ENCODE measurements at places on chromosomes 6 and 20.

GRCh38 chr6:165671222-165671768 lies 8.3 kb upstream of the PDE10A start:
- no peak for DNase-seq

DNA sequence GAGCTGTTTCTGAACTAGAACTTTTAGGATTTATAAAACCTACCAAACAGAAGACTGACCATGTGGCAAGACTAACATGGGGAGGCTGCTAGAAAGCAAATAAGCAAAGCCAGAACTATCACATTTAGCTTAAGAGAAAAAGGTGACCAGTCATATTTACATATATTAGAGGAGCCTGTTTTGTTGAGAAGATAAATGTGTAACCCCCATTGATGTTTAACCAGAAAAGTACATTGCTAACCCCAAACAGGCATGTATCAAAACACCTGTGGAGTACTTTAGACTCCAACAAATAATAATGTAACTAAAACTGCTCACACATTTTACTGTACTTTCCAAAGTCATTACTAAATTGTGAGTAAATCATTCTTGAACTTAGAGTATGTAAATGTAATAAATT lies 35.0 kb downstream of the AKIRIN2 start:
- no peak for DNase-seq

DNA sequence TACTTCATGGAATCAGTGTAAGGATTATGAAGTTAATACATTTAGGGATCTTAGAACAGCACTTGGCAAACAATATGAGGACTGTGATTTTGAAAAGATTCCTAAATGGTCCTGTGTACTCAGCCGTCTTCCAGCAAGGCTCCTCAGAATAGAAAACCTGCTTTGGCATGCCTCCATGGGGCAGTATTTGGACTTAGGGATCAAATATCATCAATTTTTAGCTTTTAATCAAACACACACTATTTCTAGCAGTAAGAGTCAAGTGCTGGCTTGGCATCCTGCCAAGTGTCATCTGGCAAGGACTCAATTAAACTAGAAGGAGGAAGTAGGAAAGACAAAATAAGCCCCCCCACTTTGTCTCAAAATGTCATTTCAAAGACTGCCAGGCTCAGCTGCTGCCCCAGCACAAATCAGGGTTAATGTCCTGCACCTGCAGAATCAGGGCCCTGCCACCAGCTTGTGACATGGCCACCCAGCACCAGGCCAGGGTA lies 40.8 kb downstream of the IYD start:
- DNase-seq, result no peak

GRCh38 chr6:5205035-5205507 lies 55.7 kb downstream of the LYRM4 start:
- DNase-seq, result no peak

DNA sequence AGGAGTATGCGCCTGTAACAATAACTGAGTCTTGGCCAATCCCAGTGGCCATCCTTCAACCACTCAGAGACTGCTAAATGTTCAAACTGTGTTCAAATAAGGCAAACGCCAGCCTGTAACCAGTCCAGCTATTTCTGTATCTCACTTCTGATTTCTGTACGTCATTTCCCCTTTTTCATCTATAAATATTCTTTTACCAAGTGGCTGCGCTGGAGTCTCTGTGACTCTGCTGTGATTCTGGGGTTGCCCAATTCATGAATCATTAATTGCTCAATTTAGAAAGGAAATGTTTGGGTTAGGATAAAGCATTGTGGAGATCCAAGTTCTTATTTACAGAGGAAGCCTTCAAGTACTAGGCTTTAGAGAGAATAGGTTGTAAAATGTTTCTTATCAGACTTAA lies 89.8 kb upstream of the UST start:
- no peak for DNase-seq

GRCh38 chr6:47097092-47097945 lies 55.2 kb upstream of the ADGRF1 start:
- no peak for DNase-seq

DNA sequence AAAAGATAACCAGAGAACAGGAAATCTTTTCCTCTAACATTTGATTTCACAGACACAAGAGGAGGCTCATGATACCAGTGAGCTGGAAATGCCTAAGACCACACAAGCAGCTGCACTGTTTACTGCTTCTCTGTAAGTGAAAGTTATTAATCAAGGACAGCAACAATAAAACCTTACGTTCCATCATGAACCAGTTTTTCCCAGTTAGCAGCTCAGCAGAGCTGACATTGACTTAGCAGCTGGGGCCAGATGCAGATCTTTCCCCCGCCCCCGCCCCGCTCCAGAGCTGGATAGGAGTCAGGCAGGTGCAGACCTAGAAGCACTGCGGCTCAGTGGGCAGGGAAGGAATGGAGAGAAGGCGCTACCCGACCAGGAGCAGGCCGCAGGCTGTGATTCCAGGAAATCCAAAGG lies 275.2 kb downstream of the GMDS start:
- no peak for DNase-seq

DNA sequence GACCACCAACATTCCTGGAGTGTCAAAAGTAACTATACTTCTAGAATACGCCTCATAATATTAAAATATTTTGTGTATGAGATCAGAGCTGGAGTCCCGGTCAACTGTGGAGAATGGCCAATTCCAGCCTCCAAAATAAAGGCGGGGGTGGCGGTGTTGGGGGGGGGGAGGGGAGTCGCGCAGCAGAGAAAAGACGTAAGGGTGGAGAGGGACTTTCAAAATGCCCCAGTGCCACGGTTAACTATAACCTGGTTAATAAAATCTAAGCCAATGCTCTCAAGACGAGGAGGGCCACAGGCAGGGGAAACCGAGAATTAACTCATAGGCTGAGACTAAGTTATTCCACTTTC lies 1.3 kb downstream of the NUP153 start:
- no peak for DNase-seq

DNA sequence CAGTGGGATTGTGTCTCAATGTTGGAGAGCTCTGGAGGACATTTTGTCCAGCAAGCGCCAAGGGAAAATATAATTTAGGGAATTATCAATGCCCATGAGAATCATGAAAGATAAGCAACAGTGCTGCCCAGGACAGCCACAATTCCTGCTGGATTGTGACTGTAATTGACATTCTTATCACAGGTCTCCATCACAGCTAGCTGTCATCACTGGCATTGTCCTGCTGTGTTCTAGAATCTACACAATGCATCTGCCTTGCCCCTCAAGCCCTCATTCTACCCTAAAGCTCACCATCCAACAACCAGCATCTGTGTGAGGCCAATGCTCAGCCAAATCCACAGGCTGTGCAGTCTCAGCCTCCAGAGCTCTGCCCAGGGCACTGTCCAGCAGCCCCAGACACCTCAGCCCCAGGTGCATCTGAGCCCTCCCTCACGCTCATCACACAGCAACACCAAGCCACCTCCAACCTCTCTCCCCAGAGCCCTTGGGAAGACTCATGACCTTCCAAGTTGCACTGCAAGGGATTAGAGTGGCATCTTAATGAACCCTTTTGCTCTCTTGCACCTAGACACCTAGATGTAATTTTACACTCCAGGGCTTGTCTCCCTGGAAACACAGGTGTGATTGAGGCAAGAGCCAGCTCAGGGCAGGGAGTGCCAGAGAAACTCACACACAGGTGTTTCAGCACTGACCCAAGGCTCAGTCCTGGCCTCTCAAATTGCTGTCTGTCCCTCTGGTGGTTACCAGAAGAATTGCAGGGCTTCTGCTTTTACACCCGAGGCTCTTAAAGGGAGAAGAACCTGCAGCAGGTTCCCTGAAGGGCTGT lies 85.2 kb upstream of the PHACTR3 start:
- no peak for DNase-seq

GRCh38 chr20:44211177-44212039 lies 837 bp upstream of the OSER1 start:
- no peak for DNase-seq

- DNase-seq, result no peak
Observed at GRCh38 chr6:97501853-97502252, 218.8 kb upstream of the MMS22L start.

DNA sequence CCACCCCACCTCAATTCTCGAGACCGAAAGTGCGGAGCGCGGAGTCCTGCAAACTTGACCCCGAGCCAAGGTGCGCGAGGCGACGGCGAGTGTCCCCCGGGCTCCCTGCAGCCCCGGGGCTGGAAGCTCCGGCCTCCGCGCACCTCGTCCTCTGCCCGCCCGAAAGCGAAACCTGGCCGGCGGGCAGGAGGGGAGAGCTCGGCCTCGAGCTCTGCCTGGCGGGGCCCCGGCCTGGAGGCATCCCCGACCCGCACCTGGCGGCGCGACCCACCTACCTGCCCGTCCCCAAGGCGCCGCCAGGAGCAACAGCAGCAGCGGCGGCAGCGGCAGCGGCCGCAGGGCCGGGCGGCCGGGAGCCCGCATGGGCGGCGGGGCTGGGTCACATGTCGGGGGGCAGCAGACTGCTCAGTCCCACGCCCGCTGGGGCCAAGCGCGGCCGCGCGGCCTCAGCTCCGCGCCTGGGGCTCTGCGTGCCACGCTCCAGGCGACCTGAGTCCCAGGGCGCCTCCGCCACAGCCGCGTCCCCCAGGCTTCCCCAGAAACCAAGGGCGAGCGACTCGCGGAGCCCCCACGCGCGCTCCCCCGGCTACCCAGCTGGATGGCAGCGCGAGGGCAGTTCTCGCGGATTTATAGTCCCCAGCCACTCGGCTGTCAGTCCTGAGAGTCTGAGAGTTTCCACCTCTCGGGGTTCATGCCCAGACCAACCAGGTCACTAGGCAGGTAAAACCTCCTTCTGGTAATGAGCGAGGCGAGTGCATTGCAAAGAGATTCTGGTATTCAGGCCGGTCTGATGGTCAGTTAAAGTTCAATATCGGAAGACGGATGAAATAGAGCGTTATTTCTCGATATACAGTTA lies at the start of gene IL20RA:
Gene IL20RA, minus strand, starts transcription at position 600 of the 856 bp plus-strand sequence. Its CDS starts 237 bp downstream, at position 363.
- DNase-seq, result peak; percentile 17

- no peak for DNase-seq
Observed at GRCh38 chr20:35144694-35145093, 2.4 kb downstream of the EDEM2 start.

- DNase-seq, result no peak
Observed at GRCh38 chr6:20746024-20746423, 211.8 kb downstream of the CDKAL1 start.

DNA sequence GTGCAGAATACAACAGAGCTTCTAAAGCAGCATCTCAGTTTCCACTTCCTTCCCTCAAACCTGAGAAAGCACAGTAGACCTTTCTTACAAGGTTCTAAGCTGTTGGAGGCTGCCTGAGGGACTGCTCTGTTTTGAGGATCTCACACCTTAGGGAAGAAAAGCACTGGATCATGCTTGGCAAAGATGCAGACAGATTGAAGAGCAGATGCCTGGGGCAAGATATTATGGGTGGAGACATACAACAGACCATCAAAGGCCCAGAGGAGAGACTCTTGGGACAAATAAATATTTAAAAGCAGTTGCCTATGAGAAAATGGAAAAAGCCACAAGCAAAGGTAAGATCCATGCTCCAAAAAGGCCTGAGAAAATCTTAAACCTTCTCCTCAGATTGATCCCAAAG lies 6.2 kb downstream of the ZNF337 start:
- DNase-seq, result no peak

DNA sequence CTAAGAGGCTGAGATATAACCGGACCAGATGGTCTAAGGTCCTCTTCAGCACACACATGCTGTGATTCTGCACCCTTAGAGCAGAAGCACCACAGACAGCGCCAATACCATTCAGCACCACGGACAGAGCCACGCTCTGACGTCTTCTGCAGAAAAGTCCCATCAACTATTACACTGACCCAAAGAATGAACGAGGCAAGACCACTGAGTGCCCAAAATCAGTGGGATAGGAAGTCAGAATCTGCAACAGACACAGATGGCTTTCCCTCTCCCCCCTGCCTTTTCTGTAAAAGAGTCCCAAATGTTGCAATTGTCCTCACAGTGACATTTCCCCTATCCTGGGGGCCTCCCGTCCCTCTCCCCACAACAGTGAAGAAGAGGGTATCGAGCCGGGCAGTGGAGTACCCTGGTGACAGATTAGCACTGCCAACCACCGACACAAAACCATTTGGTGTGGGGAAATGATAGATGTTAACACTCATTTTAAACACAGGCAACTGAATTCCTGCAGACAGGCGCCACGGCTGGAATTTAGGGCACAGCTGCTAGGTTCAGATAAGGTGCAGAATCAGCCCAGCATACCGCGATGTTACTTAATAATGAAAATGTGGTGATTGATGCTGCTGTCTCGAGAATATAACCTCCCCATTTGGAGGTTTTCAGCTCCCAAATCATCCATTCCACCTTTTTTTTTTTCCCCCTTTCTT lies 66.6 kb upstream of the CTNNBL1 start:
- DNase-seq, result peak; percentile 12

GRCh38 chr6:163688739-163689362 lies 274.3 kb downstream of the QKI start:
- DNase-seq, result no peak

DNA sequence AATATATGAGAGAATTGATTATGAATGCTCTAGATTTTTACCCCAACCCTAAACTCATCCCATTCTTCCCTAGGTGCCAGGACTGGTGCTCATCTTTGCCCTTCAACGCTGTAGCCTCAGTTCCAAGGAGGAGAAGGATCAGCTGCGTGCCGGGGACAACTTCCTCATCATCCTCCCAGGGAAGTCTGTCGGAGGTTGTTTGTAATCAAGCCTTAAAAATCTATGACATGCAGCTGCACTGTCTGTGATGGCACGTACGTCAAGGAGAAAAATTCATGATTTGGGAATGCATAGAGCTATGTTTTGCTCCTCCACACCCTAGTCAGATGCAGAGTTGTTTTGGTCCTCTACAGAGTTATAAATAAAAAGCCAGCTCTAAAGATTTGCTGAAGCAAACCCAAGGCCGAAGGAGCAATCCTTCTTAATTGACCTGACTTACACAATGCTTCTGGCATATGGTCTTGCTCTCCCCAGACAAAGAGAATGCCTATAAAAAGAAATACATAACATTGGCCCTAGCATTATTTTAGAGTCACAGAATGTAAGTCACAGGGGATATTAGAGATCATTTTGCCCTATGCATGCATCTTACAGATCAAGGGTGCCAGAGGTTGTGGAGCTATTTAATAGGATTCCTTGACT lies 244.2 kb downstream of the HIVEP2 start:
- no peak for DNase-seq

GRCh38 chr6:145948328-145948727 lies 15.8 kb downstream of the SHPRH start:
- no peak for DNase-seq

- DNase-seq, result no peak
Observed at GRCh38 chr20:62772990-62773844, 23.1 kb upstream of the MRGBP start.

- no peak for DNase-seq
Observed at GRCh38 chr6:145929037-145929633, 35.0 kb downstream of the SHPRH start.
